ENCODE measurements at places on chromosomes 7 and 10.

DNA sequence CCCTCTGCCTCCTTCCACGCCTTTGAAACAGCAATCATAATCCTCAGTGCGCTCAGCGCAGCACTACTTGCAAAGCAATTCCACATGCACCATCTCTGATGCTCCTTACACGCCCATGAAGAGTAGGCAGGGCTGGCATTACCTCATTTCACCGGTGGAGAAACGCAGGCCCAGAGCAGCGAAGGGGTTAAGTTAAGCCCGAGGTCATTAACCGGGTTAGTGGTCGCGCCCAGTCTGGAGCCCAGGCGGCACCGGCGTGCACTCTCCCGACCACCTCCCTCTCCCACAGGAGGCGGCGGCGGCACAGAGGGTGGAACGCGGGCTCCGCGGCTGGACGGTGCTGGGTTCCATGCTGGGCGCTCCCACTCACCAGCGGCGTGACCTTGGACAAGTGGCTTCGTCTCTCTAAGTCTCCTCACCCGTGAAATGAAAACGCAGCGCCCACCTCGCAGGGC, 515 bp downstream of the FASTK start:
- DNase-seq: no peak

DNA sequence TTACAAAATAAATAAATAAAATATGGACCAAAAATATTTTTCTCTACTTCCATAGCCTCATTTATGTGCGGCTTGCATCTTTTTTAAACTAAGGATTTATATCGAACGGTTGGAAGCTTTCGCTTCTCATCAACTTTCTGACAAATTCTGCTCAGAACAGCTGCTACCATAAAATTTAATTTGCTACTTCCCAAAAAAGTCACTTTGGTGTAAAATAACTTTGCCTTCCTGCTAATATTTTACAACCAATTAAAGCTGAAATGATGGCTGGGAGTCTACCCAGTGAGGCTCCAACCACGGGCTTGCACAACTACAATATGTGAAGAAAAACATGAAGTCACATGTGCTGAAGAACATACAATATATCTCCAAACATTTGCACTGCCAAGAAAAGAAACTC, 253.1 kb upstream of the NEBL start:
- no peak for DNase-seq

DNA sequence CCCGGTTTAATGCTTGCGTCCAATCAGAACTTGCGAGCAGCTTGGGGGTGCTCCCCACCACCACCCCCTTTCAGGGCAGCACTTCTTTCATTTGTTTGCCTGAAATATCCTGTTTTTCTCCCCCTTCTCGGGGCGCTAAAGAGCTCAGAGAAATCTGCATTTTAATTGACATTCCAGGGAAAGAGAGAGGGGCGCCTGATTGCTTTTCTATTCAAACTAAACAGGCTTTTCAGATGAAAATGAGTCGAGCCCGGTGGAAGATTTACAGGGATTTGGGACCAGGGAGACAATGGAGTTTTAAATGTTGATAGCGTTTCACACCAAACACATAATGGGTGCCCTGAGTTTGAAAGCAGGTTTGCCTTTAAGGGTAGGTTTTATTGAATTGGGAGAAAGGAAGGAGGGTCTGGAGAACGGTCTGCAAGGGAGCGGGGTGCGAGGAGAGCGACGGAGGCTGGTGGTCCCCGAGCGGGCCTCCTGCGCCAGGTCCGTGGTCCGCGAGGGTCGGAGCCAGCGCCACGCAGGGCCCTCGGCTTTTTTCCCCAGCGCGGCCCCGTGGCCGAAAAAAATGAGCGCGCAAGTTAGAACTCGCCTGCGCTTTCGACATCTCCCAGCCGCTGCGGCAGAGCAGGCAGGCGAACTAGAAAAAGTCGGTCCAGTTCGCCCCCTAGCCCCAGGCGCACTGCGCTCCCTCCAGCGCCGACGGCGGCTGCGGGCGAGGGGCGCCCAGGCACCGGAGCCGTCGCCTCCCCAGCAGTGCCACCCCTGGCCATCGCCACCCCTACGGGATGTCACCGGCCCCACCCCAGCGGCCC, 1.3 kb downstream of the FGFR2 start:
- DNase-seq: no peak

DNA sequence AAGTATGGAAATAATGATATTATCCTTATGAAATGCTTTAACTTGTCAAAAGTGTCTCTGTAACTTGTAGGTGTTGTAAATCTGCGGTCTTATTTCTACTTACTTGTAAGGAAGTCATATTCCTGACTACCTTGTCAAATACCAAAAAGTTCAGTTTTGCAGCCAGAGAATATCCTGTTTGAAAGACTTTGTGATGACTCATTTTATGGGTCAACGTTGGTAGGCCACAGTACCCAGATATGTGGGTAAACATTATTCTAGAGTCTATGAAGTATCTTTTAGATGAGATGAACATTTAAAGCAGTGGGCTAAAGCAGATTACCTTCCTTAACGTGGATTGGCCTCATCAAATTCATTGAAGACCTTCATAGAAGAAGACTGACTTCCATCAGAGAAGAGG, 195.3 kb downstream of the PPP1R9A start:
- DNase-seq: no peak

DNA sequence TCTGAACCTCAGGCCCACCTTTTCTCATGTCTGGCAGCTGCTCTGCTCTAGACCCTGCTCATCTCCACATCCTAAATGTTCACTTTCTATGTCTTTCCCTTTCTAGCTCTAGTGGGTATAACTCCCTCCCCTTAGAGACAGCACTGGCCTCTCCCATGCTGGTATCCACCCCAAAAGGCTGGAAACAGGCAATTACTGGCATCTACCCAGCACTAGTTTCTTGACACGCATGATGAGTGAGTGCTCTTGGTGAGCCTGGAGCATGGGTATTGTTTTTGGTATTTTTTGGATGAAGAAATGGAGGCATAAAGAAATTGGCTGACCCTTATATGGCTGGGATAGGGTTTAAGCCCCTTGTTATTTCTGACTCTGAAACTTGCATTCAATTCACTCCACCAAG, 156.0 kb downstream of the EGFR start:
- no peak for DNase-seq

- DNase-seq: no peak
Measured at GRCh38 chr10:3077940-3078630, 10.7 kb downstream of the PFKP start.

DNA sequence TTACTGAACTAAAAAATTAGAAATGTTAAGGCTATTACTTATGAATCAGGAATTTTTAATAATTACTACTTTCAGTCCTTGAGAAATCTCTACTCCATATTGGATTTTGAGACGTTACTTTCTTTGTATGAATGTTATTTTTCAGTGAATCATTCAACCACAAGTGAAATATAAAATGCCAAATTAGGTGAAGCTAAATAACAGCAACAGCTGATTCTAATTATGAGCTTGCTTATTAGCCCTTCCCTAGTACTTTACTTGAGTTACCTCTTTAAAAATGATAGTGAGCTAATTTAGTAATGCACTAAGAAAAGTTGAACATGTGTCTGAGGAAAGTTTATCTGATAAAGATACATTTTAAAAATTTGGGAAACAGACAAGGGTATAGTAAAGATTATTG, 51.4 kb downstream of the PCGF5 start:
- DNase-seq: no peak

- DNase-seq: no peak
Measured at GRCh38 chr7:3725155-3726059, 424.4 kb downstream of the SDK1 start.

- DNase-seq: no peak
Measured at GRCh38 chr7:22361795-22362194, 4.8 kb upstream of the RAPGEF5 start.

DNA sequence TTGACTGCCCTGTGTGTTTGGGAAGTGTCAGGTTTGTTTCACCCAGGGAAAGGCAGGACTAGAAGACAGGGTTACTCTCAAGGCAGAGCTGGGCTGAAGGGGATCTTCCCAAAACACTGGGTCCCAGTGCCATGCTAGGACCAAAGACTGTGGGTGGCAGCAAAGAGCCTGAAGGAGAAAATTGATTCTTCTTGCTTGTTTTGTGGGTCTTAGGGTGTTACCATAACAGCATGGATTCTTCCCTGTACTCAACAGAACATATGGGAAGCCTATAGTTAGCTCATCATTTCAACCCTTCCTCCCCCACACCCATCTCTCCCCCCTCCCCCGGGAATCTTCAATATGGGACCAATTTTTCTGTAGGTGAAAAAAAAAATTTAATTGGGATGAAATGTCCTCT, 42.3 kb downstream of the TEX36 start:
- no peak for DNase-seq

GRCh38 chr10:78413076-78414055, 379.7 kb downstream of the RPS24 start:
- no peak for DNase-seq

DNA sequence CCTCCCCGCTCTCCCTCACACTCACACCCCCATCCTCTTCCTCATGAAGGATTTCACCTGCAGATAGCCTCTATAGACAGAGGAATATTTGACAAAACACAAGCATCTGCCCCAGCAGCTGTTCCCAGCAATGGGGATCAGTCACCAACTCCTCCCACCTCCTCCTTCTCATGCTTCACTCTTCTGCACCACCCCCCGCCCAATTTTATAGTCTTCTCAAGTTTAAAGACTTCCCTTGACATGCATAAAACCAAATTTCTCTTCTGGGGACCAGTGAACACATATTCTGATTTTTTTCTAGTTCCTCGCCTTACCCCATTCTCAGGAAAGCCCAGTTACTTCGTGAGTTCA, 654.4 kb downstream of the LRMDA start:
- DNase-seq: no peak

DNA sequence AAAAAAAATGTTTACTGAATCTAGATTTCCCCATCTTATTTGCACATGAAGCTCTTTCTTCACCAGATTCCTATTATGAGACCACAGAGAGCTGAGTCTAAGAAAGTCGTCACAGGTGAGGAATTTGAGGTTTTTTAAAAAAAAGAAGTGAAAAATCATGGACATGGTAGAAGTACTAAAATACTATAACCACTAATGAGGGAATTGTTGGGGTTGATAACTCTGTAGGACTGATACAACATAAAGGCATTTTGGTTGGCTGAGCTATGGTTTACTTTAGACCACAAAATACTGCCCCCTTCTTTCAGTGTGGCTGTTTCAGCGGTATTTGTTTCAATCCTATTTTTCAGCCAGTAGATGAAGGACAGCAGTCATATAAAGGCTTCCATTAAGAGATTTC, 1111.3 kb downstream of the TYW1 start:
- no peak for DNase-seq

DNA sequence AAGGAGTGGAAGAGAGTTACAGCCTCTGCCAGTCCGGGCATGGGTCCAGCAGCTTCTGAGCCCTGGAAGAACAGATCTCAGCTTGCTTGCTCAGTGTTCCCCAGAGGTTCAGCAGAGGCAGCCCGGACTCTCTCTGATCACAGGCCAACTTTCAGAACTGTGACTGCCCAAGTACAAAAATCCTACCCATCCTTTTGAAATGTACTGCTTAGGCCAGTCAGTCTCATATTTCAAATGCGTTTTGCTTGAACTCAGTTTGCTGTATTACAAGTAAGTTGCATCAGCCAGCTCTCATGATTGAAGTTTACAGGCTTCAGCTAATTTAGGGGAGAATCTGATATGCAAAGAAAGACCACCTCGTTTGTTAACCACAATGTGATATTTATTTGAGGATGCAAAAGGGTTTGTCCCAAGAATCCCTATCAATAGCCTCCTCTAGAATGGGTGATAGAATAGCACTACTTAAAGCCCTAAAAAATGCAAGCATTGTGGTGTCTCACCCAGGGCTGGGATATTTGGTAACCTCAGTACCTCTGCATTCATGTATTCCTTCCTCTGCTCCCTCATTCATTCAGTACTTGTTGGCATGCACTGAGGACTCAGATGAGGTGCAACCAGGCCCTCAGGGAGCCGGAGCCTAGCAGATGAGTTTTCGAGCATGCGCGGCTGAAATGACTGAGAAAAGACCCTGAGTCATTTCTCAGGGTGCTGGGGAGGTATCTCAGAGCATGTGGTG, 7.0 kb downstream of the AIMP2 start:
- DNase-seq: no peak

GRCh38 chr10:114307731-114308130, 68.7 kb downstream of the VWA2 start:
- DNase-seq: no peak

DNA sequence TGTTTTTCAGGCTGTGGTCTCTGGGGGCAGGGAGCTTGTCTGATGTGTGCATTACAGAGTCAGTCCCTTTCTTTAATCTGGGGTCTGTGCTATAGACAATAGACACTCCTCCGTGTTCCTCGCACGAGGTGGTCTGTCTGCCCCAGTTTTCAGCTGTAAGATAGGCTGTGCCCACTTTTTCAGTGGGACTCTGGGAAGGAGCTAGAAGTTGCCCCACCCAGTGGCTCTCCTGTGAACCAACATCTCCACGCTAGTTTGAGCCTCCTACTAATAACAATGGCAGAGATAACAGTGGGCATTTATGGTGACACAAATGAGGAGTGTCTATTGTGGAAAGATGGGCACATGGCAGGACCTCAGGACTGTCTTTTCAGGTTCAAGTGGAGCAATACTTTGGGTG, 44.0 kb downstream of the ADRB1 start:
- DNase-seq: no peak

- DNase-seq: no peak
Measured at GRCh38 chr7:84247591-84247990, 53.0 kb upstream of the SEMA3A start.

GRCh38 chr10:24603333-24603732, 120.4 kb downstream of the ARHGAP21 start:
- no peak for DNase-seq

- no peak for DNase-seq
Measured at GRCh38 chr10:86056672-86057071, 309.9 kb downstream of the GRID1 start.

- DNase-seq: no peak
Measured at GRCh38 chr10:78804411-78805032, 264.2 kb upstream of the ZMIZ1 start.

- DNase-seq: no peak
Measured at GRCh38 chr10:42755556-42756093, 27.0 kb upstream of the BMS1 start.

DNA sequence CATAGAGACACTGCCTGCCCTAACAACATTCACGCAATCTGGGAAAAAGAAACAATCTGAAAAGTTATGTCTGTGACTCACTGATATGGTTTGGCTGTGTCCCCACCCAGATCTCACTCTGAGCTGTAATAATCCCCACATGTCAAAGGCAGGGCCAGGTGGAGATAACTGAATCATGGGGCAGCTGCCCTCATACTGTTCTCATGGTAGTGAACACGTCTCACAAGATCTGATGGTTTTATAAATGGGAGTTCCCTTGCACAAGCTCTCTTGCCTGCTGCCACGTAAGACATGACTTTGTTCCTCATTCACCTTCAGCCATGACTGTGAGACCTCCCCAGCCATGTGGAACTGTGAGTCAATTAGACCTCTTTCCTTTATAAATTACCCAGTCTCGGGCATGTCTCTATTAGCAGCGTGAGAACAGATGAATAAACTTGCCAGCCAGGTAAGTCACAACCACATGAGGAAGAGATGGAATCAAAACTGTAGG, 341.5 kb upstream of the AOAH start:
- no peak for DNase-seq

All from 8988T (cell line).